ENCODE measurements at places on chromosomes 13 and 19.

- no peak for DNase-seq
Observed at GRCh38 chr13:111179908-111180760, 65.0 kb downstream of the ARHGEF7 start.

- DNase-seq = no peak
Observed at GRCh38 chr13:35646056-35646774, 169.7 kb upstream of the MAB21L1 start.

DNA sequence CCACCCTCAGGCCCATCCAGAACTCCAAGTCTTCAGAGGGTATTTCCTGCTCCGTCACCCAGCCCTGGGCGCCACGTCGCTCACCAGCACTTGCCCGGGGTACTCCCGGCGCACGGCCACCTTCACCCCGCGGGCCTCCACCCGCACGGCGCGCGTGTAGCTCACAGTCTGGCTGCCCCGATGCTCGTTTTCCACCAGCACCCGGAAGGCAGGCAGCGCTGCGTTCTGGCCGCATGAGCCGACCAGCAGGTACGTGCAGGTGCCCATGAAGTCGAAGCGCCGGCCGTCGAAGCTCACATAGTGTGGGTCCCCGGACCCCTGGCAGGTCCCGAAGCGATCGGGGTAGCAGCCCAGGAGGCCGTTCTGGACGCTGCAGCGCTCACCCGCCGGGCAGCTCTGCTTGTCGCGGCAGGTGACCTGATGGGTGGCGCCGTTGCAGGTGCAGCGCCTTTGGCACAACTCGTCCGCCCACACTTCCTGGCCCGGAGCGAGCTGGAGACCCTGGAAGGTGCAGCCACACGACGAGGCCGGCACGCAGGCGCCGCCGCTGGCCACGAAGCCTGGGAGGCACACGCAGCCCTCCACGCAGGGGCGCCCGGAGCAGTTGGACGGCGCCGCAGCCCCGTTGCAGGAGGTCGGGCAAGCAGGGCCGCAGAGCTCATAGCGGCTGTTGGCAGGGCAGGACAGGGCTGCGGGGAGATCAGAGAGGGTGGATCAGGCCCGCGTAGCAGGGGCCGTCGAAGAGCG, 19.2 kb downstream of the FCGBP start:
- DNase-seq = no peak

DNA sequence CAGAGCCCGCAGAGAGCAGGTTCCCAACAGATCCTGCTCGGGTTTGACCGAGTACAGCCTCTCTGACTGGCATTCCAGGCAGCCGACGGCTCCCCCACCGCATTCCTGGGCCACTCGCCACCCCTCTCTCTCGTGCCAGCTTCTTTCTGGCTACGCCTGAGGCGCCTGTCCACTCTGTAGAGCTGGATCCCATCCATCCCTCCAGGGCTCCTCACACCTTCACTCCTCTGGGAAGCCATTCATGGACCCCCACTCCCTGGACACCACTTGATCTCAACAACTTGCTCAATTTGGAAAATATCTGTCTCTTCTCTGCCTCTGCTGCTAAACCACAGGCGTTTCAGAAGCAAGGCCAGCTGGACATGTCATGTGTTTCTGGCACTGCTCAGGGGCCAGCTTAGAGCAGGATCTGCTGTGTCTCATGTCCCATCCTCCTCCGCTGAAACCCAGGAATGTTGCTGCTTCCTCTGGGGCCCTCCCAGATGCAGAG, 30.6 kb upstream of the ATP1A3 start:
- no peak for DNase-seq

- no peak for DNase-seq
Observed at GRCh38 chr13:30908416-30908980, 2.4 kb downstream of the MEDAG start.

GRCh38 chr19:2524840-2525723, 49.2 kb downstream of the GADD45B start:
- DNase-seq = no peak

- DNase-seq = no peak
Observed at GRCh38 chr19:46482631-46483030, 11.3 kb upstream of the PNMA8A start.

- no peak for DNase-seq
Observed at GRCh38 chr13:28297341-28297740, 159.0 kb downstream of the PAN3 start.

- no peak for DNase-seq
Observed at GRCh38 chr13:23701636-23702035, 131.4 kb downstream of the TNFRSF19 start.

DNA sequence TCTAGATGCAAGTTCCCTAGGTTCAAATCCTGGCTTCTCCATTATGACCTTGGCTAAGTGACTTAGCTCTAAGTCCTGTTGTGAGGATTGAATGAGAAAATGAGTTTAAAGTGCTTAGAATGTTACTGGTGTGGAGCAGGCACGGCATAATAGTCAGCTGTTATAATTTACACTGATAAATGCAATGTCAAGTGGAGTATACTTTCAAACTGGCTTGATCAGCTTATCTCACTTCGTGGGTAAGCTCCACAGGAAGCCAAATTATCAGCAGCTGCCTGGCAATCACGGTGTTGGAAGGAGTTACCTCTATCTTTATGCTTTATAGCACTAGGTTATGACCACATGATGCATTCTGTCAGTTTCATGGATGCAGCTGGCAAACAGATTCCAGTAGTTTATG, 272.8 kb downstream of the OLFM4 start:
- DNase-seq = no peak

GRCh38 chr19:45597425-45598111, 4.4 kb downstream of the GPR4 start:
- no peak for DNase-seq

DNA sequence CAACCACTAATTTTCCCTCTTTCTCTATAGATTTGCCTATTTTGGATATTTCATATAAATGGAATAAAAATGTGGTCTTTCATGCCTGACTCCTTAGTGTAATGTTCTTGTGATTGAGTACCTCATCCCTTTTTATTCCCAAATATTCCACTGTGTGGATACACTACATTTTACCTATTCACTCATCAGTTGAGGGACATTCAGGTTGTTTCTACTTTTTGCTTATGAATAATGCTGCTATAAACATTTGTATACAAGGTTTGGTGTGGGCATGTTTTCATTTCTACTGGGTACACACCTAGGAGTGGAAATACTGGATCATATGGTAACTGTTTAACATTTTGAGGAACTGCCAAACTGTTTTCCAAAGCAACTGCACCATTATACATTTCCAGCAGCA, 5.1 kb upstream of the WBP4 start:
- DNase-seq = no peak
